D721Med (cell line): ENCODE measurements at places on chromosomes 1 and 21.
A peak's percentile ranks its signal among the peaks of the same experiment; 100 is the strongest.

- no peak for DNase-seq
These were observed 101.5 kb upstream of the TLR5 start for GRCh38 chr1:223244366-223245103.

GRCh38 chr1:108049178-108049819 is 84.3 kb upstream of the VAV3 start:
- no peak for DNase-seq

- no peak for DNase-seq
These were observed 15.8 kb upstream of the EVA1B start for GRCh38 chr1:36339215-36339614.

DNA sequence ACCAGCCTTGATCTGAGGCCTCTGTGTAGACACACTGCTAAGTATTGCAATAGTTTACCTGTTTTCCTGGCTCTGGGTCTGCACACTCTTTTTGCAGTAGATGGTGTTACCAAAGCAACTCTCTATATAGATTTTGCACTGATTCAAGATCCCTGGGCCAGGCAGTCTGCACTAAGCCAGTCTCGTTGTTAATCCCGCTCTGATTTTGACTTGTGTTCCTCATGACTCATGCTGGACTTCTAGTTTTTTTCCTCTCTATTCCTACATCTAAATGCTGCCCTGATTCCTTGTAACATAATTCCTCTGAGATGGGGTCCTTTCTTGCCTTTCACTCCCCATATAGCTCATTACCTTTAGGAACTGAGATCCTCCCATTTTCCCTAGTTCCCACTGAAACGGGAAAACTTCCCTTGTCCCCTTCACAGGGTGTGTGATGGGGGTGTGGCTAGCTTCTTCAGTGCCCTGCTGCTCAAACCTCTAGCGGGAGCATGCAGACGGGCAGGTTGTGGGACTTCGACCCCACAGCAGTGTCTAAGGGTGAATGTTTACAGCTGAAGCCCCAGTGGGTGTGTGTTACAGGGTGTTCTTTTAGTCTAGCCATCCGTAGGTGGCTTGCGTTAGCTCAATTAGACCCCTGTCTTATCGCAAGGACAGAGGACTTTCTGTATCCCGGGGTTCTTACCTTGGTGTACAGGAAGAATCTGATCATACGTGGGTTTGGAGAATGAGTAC is 106.5 kb upstream of the RAB3GAP2 start:
- DNase-seq, result no peak

DNA sequence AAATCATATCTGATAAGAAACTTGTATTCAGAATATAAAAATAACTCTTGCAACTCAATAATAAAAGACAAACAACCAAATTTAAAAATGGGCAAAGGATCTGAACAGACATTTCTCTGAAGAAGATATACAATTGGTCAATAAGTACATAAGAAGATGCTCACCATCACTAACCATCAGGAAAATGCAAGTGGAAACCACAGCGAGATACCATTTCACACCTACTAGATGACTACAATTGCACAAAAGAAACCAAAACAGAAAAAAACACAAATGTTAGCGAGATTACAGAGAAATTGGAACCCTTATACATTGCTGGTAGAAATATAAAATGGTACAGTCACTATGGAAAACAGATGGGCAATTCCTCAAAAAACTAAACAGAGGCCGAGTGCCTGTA is 11.5 kb upstream of the ZNF683 start:
- no peak for DNase-seq

GRCh38 chr1:242524571-242525359 is at the start of gene PLD5:
Gene PLD5 (minus strand): TSS chr1:242524697.
- DNase-seq, result peak; percentile 40

- no peak for DNase-seq
These were observed 69.4 kb upstream of the SOX13 start for GRCh38 chr1:204003536-204003935.

DNA sequence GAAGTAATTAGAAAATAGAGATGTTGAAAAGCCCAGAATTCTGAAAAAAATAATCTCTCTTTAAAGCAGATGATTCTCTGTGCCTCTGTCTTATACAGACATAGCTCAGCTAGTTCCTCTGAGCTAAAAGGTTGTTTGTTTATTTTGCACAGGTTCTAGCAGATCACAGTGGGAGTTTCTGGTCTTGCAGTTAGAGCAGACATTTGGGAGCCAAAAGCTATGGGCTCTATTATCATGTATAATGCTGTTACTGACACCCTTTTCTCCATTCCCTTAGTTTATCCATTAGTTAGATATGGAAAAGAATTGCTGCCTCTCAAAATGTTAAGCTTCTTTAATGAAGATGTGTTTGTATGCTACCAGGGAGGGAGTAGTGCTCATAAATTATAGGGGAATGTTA is 20.5 kb upstream of the CD55 start:
- no peak for DNase-seq

DNA sequence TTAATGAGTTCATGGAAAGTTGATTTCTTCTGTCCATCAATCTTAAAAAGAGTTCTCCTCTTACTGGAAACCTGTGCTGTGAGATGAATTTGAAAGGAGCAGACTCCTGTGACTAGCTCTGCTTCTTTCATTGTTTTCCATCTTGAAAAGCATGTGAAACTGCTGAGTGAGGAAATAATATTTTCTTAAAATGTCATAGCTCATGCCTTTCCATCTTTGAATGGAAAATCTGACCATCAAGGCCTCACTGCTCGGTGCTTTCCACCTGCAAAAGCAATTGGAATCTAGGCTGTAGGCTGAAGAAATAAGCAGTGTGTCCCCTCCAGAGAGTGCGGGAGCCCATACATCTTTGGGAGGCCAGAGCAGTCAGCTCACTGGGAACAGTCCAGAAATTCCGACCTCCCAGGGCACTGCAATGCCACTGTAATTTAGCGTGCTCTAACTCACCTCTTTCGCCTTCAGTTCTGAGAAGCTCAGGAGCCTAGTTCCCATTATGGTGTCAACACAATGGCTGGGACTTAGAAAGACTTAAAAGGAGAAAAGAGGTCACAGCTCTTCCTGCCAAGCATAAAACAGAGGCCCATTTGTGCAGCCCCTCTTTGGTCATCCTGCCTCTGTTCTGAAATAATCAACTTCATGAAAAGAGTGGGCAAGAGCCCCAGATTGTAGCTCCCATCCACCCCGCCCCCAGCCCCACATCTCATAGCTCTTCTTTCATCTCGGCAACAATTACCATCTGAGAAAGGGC is 50.4 kb upstream of the F3 start:
- DNase-seq, result no peak

DNA sequence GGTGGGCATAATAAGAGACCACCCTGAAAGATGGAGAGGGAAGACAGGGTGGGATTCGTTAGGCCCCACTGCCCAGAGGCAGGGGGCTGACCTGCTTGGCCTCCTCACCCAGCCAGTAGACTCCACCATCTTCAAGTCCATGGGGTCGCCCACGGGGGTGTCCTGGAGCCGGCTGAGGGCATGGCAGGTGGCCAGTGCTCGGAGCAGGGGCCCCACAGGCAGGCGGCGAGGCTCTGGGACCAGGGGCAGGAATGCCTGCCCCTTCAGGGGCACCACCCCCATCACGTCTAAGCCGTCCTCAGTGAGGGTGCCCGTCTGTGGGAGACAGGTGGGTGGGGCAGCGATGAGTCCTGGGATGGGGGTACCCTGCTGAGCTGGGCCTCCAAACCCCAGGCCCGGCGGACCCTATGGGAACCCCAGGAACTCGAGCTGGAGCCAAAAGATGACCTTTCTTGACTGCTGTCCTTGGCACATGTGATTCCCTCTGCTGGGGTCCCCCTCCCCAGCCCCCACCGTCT is 13.2 kb upstream of the MFAP2 start:
- no peak for DNase-seq

GRCh38 chr1:205528446-205528886 is 24.0 kb downstream of the CDK18 start:
- DNase-seq, result no peak

DNA sequence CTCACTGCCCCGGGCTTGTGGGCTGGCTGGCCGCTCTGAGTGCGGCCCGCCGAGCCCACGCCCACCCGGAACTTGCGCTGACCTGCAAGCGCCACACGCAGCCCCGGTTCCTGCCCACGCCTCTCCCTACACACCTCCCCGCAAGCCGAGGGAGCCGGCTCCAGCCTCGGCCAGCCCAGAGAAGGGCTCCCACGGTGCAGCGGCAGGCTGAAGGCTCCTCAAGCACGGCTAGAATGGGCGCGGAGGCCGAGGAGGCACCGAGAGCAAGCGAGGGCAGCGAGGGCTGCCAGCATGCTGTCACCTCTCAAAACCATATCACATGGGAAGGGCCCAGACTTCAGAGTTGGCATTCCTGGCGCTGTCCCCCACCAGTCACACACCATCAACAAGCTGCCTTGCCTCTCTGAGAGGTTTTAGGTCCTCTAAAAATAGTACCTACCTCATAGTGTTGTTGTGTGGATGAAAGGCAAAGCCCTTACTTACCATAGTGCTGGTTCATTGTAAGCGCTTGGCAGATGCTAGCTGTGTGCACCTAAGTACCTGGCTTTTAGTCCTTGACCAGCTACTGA is 13.4 kb downstream of the LDLRAD1 start:
- DNase-seq, result no peak

- DNase-seq, result peak; percentile 99
These were observed 15.2 kb downstream of the BCAN start for GRCh38 chr1:156656806-156657740.

DNA sequence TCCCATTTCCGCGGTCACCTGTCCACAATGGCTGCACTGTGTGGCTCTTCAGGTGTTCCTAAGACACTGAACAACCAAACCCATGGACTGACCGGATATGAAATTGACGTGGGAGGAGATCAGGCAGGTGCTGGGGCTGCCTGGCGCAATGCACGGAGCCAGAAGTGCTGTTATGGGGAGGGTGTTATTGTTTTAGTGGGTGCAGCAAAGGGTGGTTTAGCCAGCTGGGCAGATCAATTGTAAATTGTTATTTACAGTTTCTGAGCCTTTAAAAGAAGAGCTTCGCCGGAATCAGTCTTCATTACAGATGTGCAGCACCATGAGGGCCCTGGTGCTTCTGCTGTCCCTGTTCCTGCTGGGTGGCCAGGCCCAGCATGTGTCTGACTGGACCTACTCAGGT is at the start of gene CA6:
TSS of gene CA6 (plus strand) at position 301 of the 400 bp plus-strand sequence. CDS start at position 320, 19 bp downstream.
- no peak for DNase-seq

GRCh38 chr1:47703981-47704596 is 266.2 kb downstream of the FOXD2 start:
- DNase-seq, result no peak

GRCh38 chr1:86567341-86567740 is 20.5 kb downstream of the CLCA4 start:
- no peak for DNase-seq

- no peak for DNase-seq
These were observed 974 bp upstream of the FNBP1L start for GRCh38 chr1:93446837-93447451.

GRCh38 chr1:97570691-97571090 is 350.1 kb downstream of the DPYD start:
- no peak for DNase-seq

DNA sequence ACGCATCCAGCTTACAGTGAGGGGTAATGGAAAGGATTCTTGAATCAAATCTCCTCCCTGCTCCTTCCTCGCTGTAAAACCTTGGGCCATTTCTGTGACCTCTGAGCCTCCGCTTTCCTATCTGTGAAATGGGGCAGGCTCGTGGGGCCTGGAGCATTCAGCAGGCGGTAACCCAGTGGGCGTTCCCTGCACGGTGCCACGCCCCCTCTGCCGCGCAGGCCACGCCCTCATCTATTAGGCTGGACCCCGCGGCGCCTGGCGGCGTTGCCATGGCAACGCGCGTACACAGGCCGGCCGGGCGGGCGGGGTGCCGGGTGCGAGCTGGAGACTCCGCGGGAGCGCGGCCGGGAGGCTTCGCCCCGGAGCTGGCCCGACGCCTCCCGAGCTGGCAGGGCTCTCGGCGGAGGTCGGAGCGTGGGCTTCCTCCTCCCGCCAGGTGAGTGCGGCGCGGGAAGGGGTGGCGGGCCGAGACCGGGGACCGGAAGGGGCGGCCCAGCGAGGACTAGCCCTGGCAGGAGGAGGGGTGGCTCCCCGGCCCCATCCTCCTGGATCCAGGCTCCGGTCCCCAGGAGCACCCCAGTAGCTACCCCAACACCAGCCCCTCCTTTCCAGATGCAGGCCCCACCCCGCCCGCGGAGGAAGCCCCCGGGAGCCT is at the start of gene FHAD1:
TSS of gene FHAD1 (plus strand) at position 264 of the 655 bp plus-strand sequence. CDS start 4,562 bp downstream, outside the sequence.
- DNase-seq, result no peak

GRCh38 chr1:94081566-94082344 is 39.2 kb downstream of the ABCA4 start:
- DNase-seq, result no peak

- DNase-seq, result no peak
These were observed 150.7 kb downstream of the BACH1 start for GRCh38 chr21:29449306-29449950.

GRCh38 chr1:33634806-33635205 is 162.4 kb downstream of the ZSCAN20 start:
- no peak for DNase-seq

- DNase-seq, result no peak
These were observed 10.2 kb downstream of the COQ8A start for GRCh38 chr1:226950316-226950715.

GRCh38 chr1:82565146-82565545 is 764.4 kb downstream of the ADGRL2 start:
- no peak for DNase-seq

- DNase-seq, result no peak
These were observed at the start of gene PRDM16 for GRCh38 chr1:3068564-3069431. Gene PRDM16 (plus strand): TSS chr1:3069203. CDS start chr1:3069260, 57 bp downstream.

- DNase-seq, result no peak
These were observed 156.2 kb upstream of the C8B start for GRCh38 chr1:57122031-57122430.

DNA sequence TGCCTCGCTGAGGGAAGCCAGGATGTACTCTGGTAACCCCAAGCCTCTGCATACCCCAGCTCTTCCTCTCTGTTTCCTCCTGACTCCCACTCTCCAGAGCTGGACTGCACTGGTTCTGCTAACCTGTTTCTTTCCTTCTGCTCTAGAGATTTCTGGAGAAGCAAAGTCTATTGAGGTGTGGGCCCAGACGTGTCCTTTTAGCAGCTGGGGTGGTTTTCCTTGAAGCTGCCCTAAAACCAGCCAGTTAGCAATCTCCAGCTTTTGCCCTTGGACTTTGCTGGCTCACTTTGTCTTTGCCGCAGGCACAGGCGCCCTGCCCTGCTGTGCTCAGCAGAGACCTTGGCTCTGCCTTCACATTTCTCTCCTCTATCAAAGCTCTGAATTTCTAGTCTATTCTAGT is 171.8 kb upstream of the IVNS1ABP start:
- DNase-seq, result no peak

GRCh38 chr1:40969445-40969844 is 10.1 kb upstream of the CTPS1 start:
- DNase-seq, result no peak

DNA sequence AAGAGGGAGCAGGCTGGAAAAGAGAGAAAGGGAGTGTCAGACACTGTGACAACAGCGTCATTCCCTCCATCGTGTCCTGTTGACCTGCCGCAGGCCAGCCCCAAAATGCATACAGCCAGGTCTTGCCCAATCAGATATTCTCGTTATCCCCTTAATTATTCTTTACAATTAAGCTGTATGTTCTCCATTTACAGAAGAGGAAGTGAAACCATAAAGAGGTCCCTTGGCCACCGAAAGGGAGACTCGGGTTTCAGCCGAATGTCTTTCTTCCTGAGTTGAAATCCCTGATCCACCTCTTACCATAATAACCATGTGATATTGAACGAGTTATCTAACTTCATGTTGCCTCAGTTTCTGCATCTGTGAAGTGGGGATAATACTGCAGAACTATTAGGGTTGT is 70.5 kb downstream of the IGSF21 start:
- no peak for DNase-seq

- DNase-seq, result no peak
These were observed 18.7 kb downstream of the ADARB1 start for GRCh38 chr21:45093035-45093532.

- DNase-seq, result no peak
These were observed 30.2 kb downstream of the TMEM50B start for GRCh38 chr21:33449616-33450015.
